GM12865 (cell line): ENCODE measurements at places on chromosomes 3 and 15.

GRCh38 chr15:41513506-41514227, at the start of gene LTK:
LTK (minus strand) TSS chr15:41513827; CDS start chr15:41513709, 118 bp downstream.
- peak; percentile 62 for DNase-seq

DNA sequence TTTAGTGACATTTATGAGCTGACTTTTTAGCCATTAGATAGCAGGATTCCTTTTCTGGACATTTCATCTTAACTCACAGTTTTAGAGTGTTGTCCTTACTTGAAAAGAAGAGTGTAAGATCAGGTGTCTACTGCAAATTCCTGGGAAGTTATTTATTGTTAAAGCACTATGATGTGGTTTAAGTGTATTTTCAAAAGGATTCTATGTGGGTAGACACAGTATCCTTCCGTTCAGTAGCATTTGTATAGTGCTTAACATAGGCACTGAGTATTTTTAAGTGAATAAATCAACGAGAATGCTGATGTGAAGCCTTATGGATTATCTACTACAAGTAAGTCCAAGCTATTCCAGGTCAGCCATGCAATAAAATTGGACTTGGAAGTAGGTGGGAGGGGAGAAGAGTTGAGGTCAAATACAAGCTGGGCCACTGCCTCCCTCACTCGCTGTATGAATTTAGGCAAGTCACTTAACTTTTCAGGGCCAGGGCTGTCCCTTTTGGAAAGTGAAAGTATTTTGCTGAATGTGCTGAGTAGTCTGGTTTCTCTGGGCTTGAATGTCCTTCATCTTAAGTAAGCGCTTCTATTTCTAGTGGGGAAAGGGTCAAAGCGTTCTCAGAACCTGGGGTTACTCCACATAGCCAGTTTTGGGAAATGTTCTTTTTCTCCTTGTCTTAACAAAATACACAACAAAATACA, 48.6 kb downstream of the GAP43 start:
- DNase-seq, result peak; percentile 40

DNA sequence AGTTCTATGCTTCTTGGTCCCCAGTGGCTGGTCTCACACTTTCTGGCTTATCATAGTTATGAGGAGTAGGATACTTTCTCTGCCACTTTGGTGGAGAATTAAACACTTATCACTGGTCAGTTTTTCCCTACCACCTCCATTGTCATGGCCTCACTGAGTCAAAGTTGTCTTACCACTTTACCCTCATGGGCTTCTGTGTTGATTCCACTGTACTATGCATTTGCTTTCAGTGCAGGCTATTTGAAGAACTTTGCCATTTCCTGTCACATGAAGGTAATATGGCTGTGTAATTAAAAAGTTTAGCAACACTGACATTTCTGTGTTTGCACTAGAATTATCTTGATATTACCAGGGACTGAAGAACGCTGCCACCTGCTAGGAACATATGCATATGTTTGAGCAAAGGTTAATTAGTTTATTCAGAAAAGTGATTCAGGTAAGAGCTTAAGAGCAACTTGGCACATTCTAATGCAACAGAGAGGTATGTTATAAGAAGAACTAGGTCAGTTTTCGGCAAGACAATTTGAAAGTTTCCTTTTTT, 377.3 kb downstream of the PDCD6IP start:
- DNase-seq, result no peak

- no peak for DNase-seq
These were observed 21.4 kb downstream of the GRAMD2A start for GRCh38 chr15:72176159-72176558.

- no peak for DNase-seq
These were observed 123.2 kb downstream of the DNAJB8 start for GRCh38 chr3:128343287-128344051.

DNA sequence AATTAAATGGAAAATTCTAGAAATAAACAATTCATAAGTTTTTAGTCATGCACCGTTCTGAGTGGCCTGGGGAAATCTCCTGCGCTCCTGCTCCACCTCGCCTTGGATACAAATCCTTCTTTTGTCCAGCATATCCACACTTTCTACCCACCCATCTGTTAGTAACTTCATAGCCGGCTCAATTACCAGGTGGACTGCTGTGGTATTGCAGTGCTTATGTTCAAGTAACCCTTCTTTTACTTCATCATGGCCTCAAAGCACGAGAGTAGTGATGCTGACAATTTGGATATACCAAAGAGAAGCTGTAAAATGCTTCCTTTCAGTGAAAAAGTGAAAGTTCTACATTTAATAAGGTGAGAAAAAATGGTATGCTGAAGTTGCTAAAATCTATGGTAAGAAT, 142.3 kb upstream of the CHL1 start:
- no peak for DNase-seq

GRCh38 chr3:55607175-55607574, 120.1 kb upstream of the WNT5A start:
- no peak for DNase-seq

- peak; percentile 93 for DNase-seq
These were observed 11.1 kb downstream of the ZBTB38 start for GRCh38 chr3:141379250-141379966.

GRCh38 chr3:132236701-132237651, 80.2 kb upstream of the ACP3 start:
- DNase-seq, result peak; percentile 16

DNA sequence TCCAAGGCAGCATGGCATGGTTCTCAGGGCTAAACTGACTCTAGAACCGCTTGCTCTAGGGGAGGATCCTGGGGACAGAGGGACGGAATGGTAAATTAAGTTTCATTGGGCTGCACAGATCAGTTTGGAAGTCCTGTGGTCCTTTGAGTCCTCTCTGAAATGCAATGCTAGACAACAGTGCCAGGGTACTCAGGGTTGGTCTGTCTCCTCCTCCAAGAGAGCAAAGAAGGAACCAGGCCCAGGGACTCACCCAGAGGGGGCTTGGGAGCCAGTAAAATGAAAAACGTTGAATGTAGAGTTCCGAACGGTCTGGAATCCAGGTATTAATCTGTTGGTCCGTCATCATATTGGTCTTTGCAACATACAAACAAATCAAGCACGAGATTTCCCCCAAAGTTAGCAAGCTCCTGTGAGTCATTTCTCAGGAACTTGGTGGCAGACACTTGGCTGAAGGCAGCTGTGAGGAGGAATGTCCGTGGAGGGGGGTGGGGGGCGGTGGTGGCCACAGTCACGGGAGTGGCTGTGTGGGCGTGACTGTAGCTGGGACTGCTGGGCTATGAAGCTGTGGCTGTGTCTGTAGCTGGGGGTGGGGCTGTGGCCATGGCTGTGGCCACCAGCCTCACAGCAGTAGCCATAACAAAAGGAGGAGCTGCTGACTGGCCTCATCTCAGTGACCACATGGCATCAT, 361.0 kb downstream of the SHQ1 start:
- peak; percentile 74 for DNase-seq

DNA sequence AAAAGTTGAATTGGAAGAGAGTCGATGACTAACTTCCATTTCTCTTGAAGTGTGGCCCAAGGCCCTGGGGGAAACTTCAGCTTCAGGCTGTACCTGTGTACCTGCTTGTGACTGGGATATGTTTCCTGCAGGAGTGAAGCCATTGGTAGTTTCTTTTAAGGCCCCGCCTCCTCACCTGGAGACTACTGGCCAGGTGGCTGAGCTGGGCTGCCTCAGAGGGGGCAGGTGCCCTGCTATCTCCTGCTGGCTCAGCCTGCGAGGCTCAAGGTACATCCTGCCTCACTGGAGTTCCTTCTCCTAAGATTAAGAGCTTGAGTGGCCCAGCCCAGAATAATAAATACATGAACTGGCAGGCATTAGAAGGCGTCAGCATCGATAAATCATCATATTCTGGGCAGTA, 121.6 kb upstream of the ROPN1 start:
- no peak for DNase-seq

DNA sequence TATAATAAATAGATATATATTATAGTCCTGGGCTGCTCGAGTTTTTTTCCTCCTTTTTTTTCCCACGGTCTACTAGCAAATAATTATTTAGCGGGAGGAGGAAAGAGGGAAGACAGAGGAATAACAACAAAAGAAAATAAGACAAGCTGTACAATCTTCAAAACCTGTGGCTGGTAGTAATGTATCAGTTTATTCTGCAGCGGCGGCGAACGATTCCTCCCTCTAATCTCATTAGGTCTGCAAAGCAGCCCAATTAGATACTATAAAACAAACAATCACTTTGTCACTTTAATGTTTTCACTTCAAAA, 390 bp upstream of the TLE3 start:
- DNase-seq, result peak; percentile 26

DNA sequence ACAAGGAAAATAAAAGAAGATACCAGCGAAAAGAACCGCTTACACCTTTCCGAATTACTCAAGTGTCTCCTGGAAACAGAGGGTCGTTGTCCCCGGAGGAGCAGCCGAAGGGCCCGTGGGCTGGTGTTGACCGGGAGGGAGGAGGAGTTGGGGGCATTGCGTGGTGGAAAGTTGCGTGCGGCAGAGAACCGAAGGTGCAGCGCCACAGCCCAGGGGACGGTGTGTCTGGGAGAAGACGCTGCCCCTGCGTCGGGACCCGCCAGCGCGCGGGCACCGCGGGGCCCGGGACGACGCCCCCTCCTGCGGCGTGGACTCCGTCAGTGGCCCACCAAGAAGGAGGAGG, 325 bp downstream of the ALCAM start:
- DNase-seq, result peak; percentile 61

DNA sequence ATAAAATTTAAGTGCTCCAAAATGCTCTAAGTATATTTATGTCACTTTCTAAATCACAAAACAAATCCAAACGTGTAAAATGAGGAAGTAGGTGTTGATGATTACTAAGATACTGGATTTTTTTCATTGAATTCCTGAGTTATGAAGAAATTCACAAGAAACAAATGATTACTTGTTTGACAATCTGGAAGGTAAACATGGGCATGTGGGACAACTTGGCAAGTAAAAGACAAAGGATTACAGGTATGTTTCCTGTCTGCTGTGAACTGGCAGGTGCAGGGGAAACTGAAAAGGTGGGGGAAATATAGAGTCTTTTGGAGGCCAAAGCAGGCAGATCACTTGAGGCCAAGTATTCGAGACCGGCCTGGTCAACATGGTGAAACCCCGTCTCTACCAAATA, 252.7 kb upstream of the AZI2 start:
- DNase-seq, result no peak

DNA sequence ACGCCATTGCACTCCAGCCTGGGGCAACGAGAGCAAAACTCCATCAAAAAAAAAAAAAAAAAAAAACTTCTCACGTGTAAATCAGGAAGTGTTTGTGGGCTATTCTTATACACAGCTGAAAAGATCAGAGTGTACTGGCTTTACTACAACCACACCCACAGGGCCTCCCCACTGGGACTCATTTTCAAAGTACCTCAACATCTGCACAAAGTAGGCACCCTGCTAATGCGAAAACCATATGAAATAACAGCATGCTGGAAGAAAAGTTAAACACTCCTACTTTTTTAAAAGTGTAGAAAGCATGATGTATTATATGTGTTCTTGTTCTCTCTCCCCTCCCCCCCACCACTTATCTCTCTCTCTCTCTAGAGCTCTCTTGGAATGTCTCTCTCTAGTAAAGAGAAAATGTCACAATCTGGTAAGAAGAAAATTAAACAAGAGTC, 11.1 kb downstream of the UACA start:
- peak; percentile 4 for DNase-seq

DNA sequence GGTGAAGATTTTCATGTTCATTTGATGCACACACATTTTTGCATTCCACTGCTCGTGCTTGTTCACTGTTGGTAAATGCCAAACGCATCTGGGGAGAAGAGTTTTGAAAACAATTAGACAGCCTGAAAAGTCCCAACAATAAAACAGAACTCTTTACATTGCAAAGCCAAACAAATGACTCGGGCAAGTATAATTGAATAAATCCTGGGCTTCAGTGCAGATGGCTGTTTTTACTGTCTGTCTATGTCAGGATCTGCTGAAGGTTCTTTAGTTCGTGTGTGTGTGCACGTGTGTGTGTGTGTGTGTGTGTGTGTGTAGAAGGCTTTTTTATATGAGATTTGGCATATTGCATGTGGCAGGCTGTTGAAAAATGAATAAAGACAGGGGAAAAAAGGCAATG, 277.5 kb upstream of the CDIN1 start:
- DNase-seq, result no peak

DNA sequence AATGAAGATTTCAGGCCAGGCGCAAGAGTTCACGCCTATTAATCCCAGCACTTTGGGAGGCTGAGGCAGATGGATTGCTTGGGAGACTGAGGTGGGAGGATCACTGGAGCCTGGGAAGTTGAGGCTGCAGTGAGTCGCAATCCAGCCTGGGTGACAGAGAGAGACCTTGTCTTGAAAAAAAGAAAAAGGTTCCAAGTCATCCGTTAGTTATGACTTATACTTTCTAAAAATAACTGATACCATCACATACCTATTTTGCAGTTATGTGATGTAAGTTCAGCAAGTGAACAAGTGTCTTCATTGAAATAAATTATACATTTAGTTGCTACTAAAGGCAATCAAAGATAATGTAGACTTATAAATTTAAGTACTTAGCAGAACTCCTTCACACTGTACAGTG, 22.1 kb downstream of the CLPX start:
- no peak for DNase-seq

GRCh38 chr3:78285032-78285728, 1245.3 kb downstream of the ROBO2 start:
- DNase-seq, result no peak

DNA sequence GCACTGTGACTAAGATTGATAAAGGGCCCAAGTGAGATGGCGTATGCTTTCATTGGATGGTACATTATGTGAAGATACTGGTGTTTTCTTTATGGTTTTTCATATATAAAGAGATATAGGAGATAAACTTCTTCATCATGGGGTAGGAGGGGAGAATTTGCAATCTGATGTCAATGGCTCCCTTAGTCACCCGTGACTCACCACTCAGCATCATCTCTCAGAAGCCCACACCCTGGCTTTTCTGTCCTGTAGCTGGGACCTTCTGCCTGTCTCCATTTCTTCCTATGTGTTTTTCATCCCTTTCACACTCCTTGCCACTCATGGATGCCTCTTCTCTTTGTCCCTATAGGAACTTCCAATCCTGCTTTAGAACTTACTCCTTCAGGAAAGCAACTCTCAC, 114.3 kb upstream of the SEMA6D start:
- DNase-seq, result no peak

- DNase-seq, result no peak
These were observed 200.5 kb downstream of the UACA start for GRCh38 chr15:70562906-70563305.

DNA sequence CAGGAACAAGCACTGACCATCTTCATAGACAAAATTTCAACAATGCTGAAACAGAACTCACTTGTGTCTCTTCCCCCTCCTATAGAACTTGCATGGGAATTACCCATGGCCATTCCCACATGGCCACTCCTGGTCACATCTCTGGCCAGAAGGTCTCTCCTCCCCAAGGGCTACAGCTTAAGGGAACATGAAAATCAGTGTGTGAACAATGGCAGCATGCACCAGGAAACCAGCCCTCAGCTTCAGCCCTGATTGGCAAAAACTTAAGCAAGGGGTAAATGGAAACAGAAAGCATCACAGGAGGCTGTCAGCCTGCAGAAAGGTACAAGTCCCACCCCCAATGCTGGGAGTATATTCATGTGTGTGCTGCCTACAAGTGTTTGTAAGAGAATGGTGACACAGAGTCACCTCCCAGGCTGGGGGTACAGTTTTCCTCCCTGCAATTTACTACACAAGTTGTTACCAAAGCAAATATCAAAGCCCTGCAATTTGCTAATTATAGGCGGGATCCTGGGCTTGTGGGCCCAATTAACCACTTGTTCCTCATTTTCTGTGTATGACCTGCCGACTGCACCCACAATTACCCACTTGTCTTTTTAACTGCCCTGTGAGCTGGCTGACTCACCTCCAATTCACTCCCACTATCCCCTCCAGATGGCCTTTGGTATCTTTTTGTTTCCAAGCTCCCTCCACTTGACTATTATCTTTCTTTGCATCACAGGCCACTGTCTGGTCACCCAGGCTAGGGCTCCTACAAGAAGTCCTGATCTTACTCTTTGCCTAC, 84.4 kb upstream of the HES1 start:
- DNase-seq, result no peak

GRCh38 chr15:92324101-92324963, 69.3 kb upstream of the ST8SIA2 start:
- no peak for DNase-seq
